H9 (cell line): ENCODE measurements at places on chromosomes 3 and 15. TPM values are rescaled to one million over a fixed set of nuclear protein-coding genes. Genes with fewer than 3 reads are reported as not detected.

FETUB gene
- total RNA-seq = not detected in 2 replicates

FBXO40 gene
- total RNA-seq = 0.04 and 0.15 TPM in 2 replicates

EIF2A gene
- total RNA-seq = 73.9 and 74.1 TPM in 2 replicates

KLF15 gene
- 10.8 and 11.4 TPM in 2 replicates for total RNA-seq

ARPP19 gene
- 229 and 247 TPM in 2 replicates for total RNA-seq

NEIL1 gene
- total RNA-seq = 16.1 and 16.5 TPM in 2 replicates

JMJD7 gene
- 13.3 and 14.3 TPM in 2 replicates for total RNA-seq

GOLGA8T gene
- 0.53 TPM in 1 of 2 replicates, not detected in the other for total RNA-seq

GPD1L gene
- total RNA-seq = 3.7 and 4.0 TPM in 2 replicates

MCF2L2 gene
- total RNA-seq = 5.5 and 6.4 TPM in 2 replicates

PTH1R gene
- total RNA-seq = 0.99 and 1.0 TPM in 2 replicates

- no peak for DNase-seq
Observed at GRCh38 chr3:194661374-194661773, 10.6 kb downstream of the LSG1 start.

DNA sequence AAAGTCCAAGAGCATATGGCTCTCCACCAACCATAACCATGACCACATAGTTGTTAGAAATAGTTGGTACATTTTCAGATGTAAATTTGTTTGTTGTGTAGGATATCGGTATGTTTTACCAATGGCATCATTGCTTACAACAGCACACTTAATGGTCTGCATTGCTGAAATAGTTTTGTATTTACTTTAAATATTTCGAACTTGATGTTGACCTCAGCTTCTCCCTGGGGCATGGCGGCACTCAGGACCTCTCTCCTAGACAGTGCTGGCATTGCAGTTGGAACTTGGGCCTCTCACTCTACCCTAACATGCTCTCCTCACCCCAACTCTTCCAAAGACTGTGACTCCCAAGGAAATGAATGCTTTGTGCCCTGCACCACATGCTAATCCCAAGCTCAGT is 5.0 kb downstream of the SLC22A13 start:
- DNase-seq = no peak

GRCh38 chr15:70852501-70853317 is 1.2 kb downstream of the LARP6 start:
- DNase-seq = no peak

- no peak for DNase-seq
Observed at GRCh38 chr3:13378155-13378554, 42.0 kb downstream of the NUP210 start.

- no peak for DNase-seq
Observed at GRCh38 chr15:73907035-73907408, 19.2 kb upstream of the LOXL1 start.

- no peak for DNase-seq
Observed at GRCh38 chr3:72234391-72234790, 449.4 kb upstream of the PROK2 start.

DNA sequence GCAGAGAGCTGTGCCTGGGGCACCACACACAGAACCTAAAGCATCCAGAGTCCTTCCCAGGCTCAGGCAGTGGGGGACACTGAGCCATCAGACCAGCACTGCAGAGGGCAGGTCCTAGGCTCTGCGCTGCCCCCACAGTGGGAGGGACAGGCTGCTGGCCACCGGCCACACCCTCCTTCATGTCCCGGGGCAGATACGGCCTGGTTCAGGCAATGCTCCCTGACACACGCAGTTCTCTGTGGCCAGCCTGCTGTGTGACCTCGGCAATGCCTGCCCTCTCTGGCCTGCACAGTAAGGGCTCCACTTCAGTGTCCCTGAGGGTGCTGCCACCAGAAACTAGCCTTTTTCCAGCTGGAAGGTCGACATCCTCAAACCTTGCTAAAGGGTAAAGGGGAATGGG is 12.4 kb downstream of the LINGO1 start:
- no peak for DNase-seq

DNA sequence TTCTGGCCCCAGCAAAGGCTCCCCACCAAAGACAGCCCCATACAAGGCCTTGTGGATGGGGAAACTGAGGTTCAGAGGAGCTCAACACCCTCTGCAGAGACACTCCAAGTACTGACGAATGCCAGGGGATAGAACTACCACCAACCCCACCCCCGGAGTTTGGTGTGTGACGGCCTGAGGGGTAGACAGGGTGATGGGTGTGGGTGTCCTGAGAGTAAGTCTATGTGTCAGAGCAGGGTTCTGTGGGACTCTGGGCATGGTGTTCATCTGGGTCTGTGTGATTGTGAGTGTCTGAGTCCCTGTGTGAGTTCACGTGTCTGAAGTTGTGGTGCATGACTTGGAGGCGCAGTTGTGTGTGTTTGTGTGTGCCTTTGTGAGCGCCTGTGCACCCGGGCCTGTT is 7.4 kb downstream of the PTH1R start:
- DNase-seq = no peak

GRCh38 chr3:187586226-187586625 is 84.0 kb downstream of the SST start:
- no peak for DNase-seq

- no peak for DNase-seq
Observed at GRCh38 chr3:175865724-175866123, 1006.6 kb downstream of the NAALADL2 start.

DNA sequence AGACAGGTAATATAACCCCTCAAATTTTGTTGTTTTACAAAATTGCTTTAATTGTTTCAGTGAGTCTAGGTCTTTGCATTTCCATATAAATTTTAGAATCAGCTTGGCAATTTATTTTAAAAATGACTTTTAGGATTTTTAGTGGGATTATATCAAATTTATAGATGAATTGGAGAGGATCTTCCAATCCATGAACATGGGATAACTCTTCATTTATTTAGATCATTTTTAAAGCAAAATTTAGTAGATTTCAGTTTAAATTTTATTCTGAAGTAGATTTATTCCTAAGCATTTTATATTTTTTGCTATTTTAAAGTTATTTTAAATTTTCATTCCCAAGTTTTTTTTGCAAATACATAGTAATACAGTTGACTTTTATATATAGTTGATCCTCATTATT is 58.1 kb upstream of the THSD4 start:
- no peak for DNase-seq

- DNase-seq = no peak
Observed at GRCh38 chr3:162492446-162493081, 996.0 kb downstream of the OTOL1 start.

GRCh38 chr3:103365467-103365866 is 930.7 kb downstream of the ZPLD1 start:
- DNase-seq = no peak

DNA sequence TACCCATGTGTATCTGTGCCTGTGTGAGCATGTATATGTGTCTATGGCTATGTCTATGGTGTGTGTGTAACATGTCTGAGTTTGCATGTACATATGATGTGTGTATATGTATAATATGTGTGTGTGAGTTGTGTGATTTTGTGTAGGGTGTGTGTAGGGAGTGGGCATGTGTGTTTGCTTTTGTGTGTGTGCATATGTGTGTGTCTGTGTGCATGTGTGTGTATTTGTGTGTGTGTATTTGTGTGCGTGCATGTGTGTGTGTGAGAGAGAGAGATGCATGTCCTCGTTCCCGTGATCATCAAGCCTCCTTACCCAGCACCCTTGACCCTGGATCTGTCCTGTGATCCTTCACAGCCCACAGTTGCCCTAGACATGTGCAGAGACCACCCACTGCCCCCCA is 79.5 kb downstream of the LINGO1 start:
- DNase-seq = no peak

DNA sequence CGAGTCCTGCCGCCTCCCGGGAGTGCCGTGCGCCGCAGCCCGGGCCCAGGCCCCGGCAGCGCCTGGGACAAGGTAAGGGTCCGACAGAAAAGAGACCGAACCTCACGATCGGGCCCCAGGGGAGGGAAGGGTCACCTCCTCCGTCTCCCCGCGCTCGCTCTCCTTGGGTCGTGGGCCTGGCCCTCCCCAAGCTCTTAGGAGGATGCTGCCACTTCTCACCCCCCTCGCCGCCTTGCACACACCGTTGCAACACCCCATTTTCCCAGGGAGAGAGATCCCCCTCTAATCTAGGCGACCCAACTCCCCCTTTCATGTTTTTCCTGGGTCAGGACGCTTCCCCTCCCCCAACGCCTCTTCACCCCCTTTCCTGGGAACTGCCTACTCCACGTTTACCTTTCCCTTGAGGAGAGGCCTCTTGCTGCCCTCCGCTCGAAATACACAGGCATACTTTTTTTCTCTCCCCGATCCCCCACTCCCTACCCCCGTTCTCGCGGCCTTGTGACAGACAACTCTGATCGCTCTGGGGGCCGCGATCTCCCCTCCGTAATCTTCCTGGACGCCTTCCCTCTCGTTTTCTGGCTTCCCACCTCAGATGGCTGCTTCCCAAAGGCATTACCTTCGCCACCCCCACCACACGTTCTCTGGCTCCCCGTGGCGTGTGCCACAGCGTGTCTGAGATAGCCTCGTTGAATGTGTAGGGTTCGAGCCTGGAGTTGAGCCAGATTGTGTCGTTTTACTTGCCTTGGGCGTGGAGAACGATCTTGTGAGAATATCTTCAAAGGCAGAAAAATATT is 688 bp downstream of the SETD5 start:
- DNase-seq = peak; percentile 34

DNA sequence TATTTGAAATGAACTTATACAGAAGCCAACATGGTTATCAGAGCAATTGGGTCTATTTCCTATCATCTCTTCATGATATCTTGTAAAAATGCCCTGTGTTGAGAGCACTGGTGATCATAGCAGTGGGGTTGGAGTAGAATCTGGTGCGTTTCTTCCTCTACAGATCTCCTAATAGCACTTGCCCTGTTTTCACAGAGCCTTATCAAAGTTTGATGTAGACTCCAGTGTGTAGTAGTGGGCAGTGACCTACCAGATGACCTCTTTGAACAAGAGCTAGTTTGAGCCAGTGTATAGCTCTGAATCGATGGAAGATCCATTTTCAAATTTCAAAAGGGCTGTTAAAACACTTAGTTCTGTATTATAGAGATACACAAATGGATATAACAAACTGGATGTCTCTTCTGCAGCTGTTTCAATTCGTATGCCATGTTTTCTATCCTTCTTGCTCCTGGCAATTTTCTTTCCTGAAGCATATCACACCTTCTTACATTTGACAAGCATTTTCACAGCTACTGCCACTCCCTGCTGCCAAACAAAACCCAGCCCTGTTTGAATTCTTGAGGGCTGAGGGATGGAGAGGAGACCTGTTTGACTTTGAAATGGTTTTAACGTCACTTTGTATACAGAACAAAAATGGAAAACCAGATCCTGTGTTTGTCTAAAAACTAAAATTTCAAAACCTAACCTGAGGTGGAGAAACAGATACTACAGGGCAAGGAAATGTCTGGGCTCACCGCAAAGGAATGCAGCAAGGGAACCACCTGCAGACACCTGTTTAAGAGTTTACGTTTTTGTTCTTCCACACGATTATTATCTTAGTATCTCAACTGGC is 354.5 kb upstream of the TPRG1 start:
- no peak for DNase-seq

- DNase-seq = no peak
Observed at GRCh38 chr15:94970802-94971201, 739.4 kb downstream of the MCTP2 start.

DNA sequence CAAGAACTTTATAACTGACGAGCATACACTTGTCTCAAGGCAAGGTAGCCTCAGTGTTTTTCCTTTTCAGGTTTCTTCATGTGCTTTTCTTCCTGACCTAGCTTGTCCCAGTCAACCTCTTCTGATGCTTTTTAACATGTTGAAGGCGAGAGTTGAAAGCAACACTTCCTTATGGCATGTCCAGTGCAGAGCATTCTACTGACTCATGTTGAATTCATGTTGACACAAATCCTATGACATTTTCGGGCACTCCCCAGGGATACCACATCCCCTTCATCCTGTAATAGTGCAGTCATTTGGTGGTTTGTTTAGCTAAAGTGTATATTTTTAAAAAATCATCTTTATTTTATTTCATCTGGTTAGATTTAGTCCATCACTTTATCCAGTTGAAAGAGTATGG is 75.9 kb upstream of the CBLB start:
- DNase-seq = no peak

- no peak for DNase-seq
Observed at GRCh38 chr3:72143966-72144717, 359.2 kb upstream of the PROK2 start.

- no peak for DNase-seq
Observed at GRCh38 chr3:50201573-50202315, 3.3 kb upstream of the SLC38A3 start.

DNA sequence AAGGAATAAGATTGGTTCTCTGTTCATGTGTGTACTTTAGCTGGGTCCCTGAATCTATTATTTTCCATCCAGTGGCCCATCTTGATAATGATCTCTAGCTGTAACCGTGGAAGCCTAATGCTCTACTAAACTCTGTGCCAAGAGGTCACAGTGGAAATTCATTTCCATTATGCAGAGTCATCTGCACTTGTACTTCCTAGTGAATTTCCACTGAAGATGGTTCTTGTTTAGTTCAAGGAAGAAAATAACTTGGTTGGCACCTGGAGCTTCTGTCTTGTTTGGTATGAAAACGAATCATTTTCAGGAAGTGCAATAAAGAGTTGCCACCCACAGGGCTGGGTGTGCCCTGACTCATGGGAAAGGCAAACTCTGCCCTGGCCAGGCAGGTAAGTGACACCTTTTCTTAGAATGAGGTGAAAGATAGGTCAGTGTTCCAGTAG is 10.3 kb downstream of the LPP start:
- DNase-seq = no peak

GRCh38 chr3:21216598-21216997 is 534.4 kb downstream of the ZNF385D start:
- DNase-seq = no peak

DNA sequence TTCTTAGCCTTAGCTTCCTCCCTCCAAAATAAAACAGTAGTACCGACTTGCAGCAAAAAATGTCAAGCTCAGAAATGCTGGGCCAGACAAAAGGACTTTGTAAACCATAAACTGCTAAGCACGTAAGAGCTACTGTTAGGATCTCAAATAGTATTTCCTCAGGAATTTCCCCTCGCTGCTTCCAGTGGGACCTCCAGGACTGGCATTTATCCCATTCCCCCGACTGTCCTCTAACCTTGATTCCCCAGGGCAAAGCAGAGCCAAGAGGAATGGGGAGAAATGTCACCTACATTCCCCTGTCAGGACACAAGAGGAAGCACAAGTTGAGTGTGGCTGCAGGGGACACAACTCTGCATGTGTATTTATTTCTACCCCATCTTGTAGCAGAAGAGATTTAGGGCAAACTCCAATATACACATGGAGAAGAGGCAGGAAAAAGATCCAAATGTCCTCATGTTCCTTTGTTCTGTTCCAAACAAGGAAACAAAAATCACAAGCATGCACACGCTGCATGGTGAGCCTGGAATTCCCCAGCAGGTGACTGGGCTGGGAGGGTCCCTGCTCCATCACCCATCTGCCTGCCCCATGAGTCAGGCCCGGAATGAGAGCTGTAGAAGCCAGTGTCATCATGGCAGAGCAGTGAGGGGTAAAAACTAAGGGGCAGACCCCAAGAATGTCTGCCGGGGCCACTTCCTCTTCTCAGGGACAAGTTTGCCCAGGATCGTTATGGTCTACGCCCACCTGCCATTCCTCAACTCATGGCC is 4.2 kb downstream of the STOML1 start:
- DNase-seq = no peak
